ENCODE measurements at places on chromosomes 7 and 10.

DNA sequence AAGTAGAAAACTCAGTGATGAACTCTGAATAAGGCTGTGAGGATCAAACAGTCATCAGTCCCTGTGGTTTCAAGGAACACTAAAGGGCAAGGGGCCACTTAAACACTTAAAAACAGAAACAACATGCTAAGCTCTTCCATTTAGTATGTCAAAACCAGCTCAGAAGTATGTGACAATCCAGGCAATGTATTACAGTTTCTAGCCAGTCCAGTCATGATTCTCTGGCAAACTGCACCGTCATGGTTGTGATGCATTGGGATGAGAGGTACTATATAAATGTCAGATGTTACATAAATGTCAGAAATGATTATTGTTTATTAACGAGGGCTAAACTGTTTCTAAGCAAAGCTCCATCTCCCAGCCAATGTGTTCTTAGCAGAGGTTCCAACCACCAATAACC lies 4.7 kb upstream of the CREB5 start:
- no peak for DNase-seq

GRCh38 chr10:53841483-53842145 lies 959.4 kb downstream of the PCDH15 start:
- no peak for DNase-seq

GRCh38 chr10:14477408-14477710 lies 146.6 kb upstream of the FRMD4A start:
- DNase-seq, result no peak

- DNase-seq, result no peak
Observed at GRCh38 chr7:28784171-28784902, 173.8 kb downstream of the TRIL start.

- no peak for DNase-seq
Observed at GRCh38 chr7:12570534-12571461, at the start of gene SCIN. Gene SCIN, plus strand, starts transcription at chr7:12570720. Its CDS starts 67 bp downstream, at chr7:12570787.

GRCh38 chr10:60023155-60023877 lies 117.0 kb upstream of the CCDC6 start:
- no peak for DNase-seq

- DNase-seq, result no peak
Observed at GRCh38 chr7:146702898-146703297, 586.3 kb downstream of the CNTNAP2 start.

DNA sequence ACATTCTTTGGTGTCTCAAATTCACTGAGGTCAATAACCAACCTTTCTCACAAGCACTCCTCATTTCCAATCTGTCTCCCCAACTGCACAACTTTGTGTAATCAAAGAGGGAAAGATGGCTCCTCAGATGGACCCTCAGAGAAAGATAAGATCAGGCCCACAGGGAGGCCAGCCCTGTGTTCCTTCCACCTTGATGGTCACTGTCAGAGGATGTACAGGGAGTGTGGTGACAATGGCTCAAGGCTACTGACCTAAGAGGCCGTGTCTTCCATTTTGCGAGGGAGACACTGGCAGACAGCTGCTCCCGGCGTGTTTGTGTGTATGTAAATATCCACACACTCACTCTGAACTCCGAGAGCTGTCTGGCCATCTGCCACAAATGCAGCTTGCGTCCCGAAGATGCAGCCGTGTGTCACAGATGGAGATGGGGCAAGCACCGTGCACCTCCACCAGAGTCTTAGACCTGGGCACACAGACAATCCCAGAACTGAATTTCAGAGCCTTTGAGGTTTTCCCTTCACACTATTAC lies 712.1 kb upstream of the NRP1 start:
- no peak for DNase-seq

DNA sequence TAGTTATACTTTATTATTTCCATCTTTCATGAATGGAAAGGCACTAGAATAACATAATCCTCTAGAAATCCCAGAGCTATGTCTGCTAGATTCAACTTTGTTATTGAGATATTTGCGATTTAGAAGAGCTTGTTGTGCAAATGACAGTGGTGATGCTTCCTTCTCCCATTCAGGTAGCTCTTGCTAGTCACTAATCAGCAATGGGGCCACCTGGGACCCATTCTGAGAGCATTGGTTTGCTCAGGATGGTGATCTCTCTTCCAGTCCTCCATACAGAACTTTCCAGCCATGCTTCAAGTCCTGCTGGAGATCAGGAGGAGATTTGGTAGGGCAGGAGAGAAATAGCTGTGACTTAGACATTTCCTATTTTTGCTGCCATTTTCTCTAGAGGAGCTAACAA lies 65.8 kb upstream of the WNT16 start:
- DNase-seq, result no peak

DNA sequence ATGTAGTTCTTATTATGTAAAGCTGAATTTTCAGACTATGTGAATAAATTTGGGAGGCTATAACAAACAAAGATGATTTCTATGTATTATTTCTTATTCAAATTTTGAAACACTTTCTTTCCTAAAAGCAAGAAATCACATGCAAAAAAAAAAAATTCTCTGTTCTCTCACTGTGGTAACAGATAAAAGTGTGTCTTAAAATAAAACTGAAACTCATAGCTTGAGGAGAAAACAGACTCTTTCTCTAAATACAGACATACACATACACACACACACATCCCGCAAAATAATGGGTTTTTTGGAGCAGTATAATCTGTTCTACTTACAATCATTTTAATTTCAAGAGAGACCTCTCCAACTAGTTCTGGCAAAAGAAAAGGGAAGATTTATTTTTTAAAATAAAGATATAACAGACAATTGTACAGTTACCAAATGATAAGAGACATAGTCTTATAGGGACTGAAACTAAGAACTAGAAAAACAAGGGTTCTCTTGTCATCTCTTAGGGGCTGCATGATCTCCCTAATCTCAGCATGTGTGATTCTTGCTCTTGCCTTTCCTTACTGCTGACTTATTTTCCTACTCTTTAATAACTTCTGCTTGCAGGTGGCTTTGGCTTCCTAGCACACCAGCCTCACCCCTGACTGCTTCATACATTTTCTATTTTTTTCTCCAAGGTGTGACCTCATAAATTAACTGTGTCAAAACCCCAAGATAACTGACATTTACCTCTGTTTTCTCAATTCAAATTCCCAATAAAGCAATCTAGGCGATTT lies 483.5 kb upstream of the POT1 start:
- no peak for DNase-seq

- no peak for DNase-seq
Observed at GRCh38 chr7:4242706-4243105, 439.4 kb upstream of the FOXK1 start.
